ENCODE measurements at places on chromosomes 1 and 21.

DNA sequence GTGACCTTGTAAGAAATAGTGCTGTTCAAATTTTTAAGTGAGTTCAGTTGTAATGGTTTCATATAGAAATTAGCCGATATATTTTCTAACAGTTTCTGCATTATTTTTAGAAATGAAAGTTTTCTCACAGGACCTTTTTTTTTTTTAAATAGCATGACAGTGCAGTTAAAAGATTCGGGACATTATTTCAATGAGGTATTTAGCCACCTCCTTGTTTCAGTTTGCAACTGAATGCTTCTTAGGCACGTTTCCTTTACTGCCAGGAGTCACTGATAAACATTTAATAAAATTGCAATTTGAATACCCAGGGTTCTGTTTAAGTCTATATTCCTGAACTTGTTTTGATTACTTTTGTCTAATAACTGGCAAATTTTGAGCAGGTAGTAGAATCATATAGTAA lies 304.7 kb downstream of the TM2D1 start:
- no peak for DNase-seq

DNA sequence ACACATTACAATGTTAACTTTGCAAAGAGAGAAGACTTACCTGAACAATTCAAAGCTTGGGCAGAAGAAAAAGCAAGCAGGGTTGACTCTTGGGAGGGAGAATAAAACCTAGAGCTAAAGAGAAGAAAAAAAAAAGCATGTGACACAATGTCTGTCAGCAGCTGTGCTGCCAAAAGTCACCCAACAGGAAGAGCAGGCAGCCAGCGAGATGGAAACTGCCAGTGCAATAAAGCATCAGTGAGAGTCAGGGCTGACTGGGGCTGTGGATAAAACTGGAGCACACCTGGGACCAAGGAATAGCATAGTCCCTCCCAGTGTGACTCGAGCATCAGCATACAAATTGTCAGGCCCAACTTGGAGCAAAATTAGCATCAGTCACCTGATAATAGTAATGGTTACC lies 65.0 kb upstream of the SLC22A15 start:
- DNase-seq: no peak

DNA sequence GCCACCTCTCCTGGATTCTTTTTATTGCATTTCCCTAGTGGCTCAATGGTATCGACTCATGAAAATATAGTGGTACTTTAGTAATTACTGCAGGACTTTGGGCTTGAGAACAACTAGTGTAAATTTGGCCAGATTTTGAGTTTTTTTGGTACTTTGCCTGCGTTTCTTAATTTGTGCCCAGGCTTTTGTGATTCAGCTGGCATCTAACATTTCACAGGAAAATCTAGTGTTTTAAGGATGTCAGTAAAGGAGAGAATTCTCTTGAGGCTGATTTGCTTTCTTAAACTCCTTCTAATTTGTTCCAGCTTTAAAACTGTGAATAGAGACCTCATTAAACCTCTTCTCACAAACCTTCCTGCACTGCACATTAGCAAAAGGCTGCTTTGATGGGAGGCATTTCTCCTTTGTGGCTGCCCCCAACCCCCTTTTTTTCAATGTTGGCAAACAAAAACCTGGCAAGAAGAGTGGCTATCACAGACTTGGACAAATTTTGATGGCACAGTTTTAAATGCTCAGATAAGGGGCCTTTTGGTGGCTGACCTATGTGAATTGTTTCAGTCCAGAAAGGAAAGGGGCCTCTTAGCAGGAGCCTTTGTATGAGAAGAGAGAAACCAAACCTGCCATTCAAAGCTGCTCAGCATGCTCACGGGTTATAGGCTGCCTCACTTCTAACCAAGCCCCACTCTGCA lies 113.4 kb upstream of the RAVER2 start:
- no peak for DNase-seq

DNA sequence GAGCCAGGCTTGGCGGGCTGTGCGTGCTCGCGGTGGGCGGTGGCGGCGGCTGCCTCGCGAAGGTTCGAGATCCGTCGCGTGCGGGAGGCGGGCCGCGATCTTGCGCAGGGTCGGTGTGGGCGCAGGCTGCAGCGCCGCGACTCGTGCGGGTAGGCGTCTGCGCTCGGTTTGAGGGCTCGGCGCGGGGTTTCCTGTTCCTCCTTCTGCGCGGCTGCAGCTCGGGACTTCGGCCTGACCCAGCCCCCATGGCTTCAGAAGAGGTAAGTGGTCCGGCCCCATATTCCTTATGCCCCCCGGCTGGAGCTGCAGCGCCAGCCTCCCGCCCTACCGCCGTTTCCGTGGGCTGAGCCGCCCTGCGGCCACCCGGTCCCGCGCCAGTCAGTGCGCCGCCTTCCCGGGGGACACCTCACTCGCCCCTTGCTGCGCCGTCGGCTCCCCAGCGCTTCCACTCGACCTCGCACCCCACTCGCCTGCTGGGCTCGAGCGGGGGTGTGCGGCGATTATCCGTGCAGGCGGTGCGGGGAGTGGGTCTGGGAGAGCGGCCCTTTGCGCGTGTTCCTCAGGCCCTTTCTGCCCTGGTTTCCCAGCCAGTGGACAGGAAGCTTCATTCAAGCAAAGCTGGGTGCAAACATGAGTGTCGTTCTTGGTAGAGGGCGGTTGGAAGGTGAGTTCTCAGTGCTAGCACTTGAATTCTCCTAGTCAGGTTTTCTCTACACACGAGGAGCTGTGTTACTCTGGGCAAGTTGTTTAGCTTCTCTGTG lies at the start of gene CACYBP:
TSS of gene CACYBP (plus strand) at position 12 of the 761 bp plus-strand sequence. CDS start at position 246, 234 bp downstream.
- peak; percentile 33 for DNase-seq

GRCh38 chr1:197304638-197305200 lies 36.7 kb downstream of the CRB1 start:
- DNase-seq: no peak

- no peak for DNase-seq
Measured at GRCh38 chr1:90925928-90926869, 95.6 kb downstream of the ZNF644 start.

DNA sequence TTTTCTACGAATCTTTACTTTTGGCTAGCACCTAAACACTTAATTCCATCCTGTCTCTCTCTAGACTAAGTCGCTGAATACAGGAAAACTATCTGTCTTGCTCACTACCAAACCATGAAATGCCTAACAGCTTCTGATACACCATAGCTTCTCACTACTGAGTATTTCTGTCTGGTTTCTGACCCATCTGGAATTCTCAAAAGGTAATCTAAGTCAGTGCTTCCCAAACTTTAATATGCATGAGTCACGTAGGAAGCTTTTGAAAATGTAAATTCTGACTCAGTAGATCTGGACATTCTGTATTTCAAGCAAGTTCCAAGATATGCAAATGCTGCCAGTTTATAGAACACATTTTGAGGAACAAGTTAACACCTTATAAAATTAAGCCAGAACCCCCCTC lies 9.2 kb upstream of the OVGP1 start:
- DNase-seq: no peak

- DNase-seq: no peak
Measured at GRCh38 chr1:167542109-167543032, 11.2 kb downstream of the CREG1 start.

DNA sequence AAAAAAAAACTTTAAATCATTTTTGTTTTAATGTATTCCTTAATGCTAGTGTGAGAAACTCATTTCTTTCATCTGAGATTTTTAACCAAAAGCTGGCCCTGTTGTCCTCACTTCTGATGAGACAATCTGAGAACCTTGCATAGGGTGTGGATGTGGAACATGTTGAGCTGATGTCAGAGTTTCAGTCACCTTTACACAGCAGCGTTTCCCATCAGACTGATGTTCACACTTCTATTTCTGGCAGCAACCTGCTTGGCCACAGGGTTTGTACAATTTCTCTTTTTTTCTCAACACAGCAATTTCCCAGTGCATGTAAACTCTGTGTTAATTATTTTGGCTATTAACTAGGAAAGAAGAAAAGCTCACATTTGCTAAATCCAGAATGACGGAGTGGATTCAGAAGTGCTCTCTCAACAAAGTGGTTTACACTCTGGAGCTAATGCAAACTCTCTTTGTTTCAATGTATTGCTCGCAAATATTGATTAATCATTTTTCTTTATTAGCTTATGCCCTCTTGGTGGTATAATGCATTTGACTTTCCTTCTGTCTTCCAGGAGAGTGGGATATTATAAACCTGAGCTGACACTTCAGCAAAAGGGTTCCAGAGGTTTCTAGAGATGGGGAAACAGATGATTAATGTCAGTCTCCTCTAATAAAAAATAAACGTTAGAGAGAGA lies 70.5 kb upstream of the HSPA13 start:
- DNase-seq: no peak

- DNase-seq: peak; percentile 78
Measured at GRCh38 chr21:44939532-44940115, at the start of gene SLX9. Gene SLX9 (plus strand): TSS chr21:44940029. CDS start chr21:44940058, 29 bp downstream.

GRCh38 chr1:201190624-201191051 lies at the start of gene IGFN1:
Gene IGFN1 (plus strand): TSS chr1:201190824. CDS start chr1:201193294, 2,470 bp downstream.
- no peak for DNase-seq

- no peak for DNase-seq
Measured at GRCh38 chr1:197440715-197441114, 172.7 kb downstream of the CRB1 start.

DNA sequence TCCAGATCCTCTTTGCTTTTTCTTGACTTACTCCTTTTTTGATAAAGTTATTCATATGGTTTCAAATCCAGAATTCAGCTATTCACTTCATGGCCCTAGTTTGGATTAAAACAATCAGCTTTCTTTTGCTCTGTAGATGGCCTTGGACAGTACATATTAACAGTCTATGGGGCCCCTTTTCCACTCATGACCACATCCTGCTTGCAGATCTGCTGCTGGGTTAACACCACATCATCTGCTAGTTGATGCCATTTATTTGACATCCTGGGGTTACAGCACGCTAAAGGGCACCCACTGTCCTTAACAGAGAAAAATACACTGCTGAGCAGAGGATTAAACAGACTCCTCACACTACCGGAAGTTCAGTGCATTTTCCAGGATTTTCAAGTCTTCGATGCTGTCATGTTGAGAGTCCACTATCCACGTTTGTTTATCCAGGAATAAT lies 941 bp upstream of the IFI16 start:
- DNase-seq: peak; percentile 59

DNA sequence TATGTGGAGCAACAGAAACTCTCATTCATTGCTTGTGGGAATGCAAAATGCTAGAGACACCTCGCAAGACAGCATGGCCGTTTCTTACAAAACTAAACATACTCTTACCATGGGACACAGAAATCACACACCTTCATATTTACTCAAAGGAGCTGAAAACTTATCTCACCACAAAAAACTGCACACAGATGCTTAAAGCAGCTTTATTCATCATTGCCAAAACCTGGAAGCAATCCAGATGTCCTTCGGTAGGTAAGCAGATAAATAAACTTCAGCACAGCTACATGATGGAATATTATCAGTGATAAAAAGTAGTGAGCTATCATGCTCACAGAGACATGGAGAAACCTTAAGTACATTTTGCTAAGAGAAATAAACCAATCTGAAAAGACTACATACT lies 124.3 kb downstream of the RERE start:
- no peak for DNase-seq

- no peak for DNase-seq
Measured at GRCh38 chr1:222546548-222547259, 1.2 kb downstream of the HHIPL2 start.

- no peak for DNase-seq
Measured at GRCh38 chr1:75632350-75632949, 21.5 kb upstream of the SLC44A5 start.

GRCh38 chr1:217617126-217617525 lies 13.8 kb downstream of the GPATCH2 start:
- no peak for DNase-seq

- no peak for DNase-seq
Measured at GRCh38 chr1:43956234-43956633, 9.5 kb downstream of the IPO13 start.

DNA sequence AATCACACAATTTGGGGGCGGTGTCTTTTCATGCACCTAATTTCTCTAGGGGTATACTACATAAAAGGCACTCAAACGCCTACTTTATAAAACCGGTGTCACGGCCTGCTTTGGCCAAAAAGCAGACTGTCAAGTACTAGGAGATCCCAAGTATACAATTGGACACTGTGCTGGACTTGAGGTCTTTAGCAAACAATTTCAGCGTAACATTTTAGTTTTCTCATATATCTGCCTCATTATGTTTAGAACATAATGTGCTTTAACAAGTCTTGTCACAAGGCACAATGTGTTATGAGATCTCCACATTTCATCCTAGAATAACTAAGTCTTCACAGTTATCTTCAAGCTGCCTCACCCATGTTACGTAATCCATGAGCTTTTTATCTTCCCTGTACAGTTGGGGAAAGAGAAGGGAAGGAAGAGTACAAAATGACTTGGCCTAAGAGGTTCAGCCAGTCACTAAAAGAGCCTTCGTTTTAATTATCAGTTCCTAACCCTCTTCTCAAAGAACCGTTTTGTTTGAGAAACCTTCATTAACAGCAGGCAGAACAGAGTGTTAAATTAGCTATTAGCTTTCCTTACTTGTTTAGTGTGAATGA lies 1.7 kb downstream of the SSX2IP start:
- DNase-seq: no peak

DNA sequence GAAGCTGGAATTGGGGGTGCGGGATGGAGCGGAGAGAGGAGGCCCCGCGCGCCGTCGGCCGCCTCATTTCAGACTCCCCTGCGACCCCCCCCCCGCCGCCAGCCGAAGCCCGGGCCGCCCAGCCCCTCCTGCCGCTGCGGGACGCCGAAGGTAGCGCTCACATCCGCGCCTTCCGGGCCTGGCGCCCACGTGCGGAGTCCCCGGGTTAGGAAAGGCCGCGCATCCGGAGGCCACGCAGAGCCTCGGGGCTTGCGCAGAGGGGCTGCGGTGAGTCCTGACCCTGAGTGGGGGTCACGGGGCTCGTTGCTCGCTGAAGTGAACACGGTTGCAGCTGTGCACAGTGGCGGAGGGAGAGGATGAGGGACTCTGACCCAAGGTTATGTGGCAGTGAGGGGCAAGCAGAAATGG lies 552 bp upstream of the ZNF496 start:
- DNase-seq: peak; percentile 43

- no peak for DNase-seq
Measured at GRCh38 chr1:183832459-183832858, 27.5 kb downstream of the RGL1 start.

DNA sequence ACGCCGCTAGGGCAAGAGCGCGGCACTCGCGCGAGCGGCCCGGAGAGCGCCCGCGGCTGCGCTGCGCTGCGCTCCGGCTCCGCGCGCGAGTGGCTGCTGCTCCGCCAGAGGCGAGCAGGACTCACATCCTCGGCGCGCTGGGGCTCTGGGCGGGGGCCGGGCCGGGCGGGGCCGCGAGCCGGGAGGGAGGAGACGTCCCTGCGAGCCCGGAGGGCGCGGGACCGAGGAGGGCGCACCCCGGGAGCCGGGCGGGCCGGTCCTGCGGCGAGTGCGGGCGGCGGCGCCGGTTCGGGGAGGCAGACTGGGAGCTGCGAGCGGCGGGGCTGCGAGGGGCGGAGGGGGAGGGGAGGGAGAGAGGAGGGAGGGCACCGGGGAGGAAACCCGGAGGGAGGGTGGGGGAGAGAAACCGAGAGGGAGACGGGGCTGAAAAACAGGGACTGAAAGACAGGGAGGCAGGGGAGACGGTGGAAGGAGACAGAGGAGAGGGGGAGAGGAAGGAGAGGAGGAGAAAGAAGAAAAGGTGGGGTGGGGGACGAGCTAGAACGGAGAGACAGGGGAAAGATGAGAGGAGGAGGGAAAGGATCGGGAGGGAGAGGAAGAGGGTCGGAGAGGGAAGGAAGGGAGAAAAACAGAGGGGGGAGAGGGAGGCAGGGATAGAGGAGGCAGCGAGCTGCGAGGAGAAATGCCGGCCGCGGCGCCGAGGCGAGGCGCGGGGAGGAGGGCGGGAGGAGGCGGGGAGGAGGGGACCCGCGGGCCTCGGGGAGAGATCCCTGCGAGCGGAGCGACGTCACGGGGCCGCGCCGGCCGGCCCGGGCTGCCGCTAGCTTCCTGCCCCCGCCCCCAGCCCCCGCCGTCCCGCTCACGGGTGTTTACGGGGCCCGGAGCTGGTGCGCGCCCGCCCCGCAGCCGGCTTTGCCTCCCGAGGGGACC lies at the start of gene CAMK2N1:
TSS of gene CAMK2N1 (minus strand) at position 684 of the 930 bp plus-strand sequence. CDS start 831 bp downstream, outside the sequence.
- DNase-seq: peak; percentile 60
